ENCODE measurements at places on chromosomes 2 and 18. TPM values are rescaled to one million over a fixed set of nuclear protein-coding genes. Genes with fewer than 3 reads are reported as not detected.
A peak's percentile ranks its signal among the peaks of the same experiment; 100 is the strongest.

ACMSD gene
- total RNA-seq = not detected

SLC30A3 gene
- 1.5 TPM for total RNA-seq

SERPINB12 gene
- total RNA-seq = not detected

EFEMP1 gene
- total RNA-seq = not detected

- no peaks in the 10 kb centered on the region for H3K27me3 ChIP-seq
- no peak for DNase-seq
- no peak overlapping the region for H3K4me3 ChIP-seq
- H3K4me1 ChIP-seq = no peaks in the 10 kb centered on the region
- no peak overlapping the region for H3K27ac ChIP-seq
Observed at GRCh38 chr2:5736050-5736449, 43.9 kb downstream of the SOX11 start.

- no peak overlapping the region for H3K4me3 ChIP-seq
- no peaks in the 10 kb centered on the region for H3K4me1 ChIP-seq
- no peaks in the 10 kb centered on the region for H3K36me3 ChIP-seq
- H3K27me3 ChIP-seq = no peaks in the 10 kb centered on the region
- DNase-seq = no peak
- no peak overlapping the region for H3K27ac ChIP-seq
Observed at GRCh38 chr2:44759823-44760222, 181.7 kb upstream of the SIX3 start.

DNA sequence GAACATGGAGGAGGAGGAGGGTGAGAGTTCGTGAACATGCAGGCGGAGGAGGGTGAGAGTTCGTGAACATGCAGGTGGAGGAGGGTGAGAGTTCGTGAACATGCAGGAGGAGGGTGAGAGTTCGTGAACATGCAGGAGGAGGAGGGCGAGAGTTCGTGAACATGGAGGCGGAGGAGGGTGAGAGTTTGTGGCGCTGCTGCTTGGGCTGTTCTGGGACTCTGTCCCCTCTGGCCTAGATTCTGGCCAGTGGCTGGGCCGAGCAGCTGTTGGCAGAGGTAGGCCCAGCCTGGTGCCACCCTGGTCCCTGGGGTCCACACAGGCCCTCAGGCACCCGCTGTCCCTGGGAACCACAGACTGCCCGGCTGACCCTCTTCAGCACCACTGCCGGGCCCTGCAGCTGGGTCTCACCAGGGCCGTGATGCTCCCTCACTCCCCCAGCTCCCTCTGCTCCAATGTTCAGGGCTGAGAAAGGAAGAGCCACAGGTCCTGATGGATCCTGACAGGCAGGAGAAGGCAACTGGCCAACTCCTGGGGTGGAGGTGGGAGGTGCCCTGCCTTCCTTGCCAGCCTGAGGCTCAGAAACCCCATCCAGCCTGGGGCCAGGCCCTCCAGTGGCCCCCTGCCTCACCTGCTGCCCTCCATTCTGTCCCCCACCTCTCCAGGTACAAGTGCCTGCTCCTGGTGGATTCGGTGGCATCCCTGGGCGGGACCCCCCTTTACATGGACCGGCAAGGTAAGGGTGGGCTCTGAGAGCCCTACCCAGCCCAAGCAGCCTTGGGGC, 3.9 kb downstream of the AGXT start:
- no peaks in the 10 kb centered on the region for H3K4me1 ChIP-seq
- no peak for DNase-seq
- no peak overlapping the region for H3K27ac ChIP-seq
- no peak overlapping the region for H3K4me3 ChIP-seq

DNA sequence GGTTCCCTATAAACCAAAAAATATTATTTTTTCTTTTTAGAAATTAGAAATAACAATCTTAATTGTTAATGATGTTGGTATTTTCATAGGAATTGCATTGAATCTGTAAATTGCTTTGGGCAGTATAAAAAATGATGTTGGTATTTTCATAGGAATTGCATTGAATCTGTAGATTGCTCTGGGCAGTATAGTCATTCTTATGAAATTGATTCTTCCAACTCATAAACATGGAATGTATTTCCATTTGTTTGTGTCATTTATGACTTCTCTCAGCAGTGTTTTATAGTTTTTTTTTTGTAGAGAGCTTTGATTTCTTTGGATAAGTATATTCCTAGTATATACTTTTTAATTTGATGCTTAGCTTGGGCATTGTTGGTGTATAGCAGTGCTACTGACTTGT, 82.0 kb upstream of the NT5C1B start:
- no peak overlapping the region for H3K4me3 ChIP-seq
- no peaks in the 10 kb centered on the region for H3K4me1 ChIP-seq
- no peaks in the 10 kb centered on the region for H3K27me3 ChIP-seq
- no peak overlapping the region for H3K27ac ChIP-seq
- peaks cover 19% of the 10 kb centered on the region for H3K36me3 ChIP-seq
- no peak for DNase-seq

DNA sequence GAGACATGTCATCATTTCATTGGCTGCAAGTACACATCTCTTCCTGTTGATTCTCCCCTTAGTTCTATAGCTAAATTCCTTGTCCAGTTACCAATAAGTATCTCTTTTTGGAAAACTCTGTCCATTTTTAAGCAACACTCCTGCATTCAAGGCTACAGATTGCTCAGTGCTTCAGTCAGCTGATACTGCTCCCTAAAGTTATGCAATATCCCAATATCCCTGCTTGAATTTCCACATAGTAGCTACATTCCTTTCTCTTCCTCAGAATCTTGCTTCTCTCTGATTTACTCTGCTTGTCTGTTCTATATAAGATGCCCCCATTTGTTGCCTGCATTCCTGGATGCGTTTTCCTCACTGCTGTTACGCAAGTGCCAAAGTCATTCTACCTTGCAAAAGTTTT, 109.8 kb downstream of the PARD3B start:
- no peak overlapping the region for H3K4me3 ChIP-seq
- DNase-seq = no peak
- H3K36me3 ChIP-seq = no peaks in the 10 kb centered on the region
- H3K27me3 ChIP-seq = no peaks in the 10 kb centered on the region

- peak overlapping the region; percentile 47 for H3K27ac ChIP-seq
- no peak for DNase-seq
- H3K4me3 ChIP-seq = no peak overlapping the region
- no peaks in the 10 kb centered on the region for H3K27me3 ChIP-seq
Observed at GRCh38 chr2:7023542-7023941, 106.3 kb downstream of the RNF144A start.

- DNase-seq = no peak
- H3K27ac ChIP-seq = no peak overlapping the region
- H3K27me3 ChIP-seq = no peaks in the 10 kb centered on the region
- H3K4me1 ChIP-seq = peaks cover 19% of the 10 kb centered on the region
- H3K36me3 ChIP-seq = peaks cover 1% of the 10 kb centered on the region
Observed at GRCh38 chr2:11319939-11320338, 24.5 kb downstream of the ROCK2 start.

GRCh38 chr18:22591222-22591621, 173.5 kb upstream of the CTAGE1 start:
- H3K36me3 ChIP-seq = no peaks in the 10 kb centered on the region
- no peak overlapping the region for H3K27ac ChIP-seq
- peaks cover 8% of the 10 kb centered on the region for H3K27me3 ChIP-seq
- DNase-seq = no peak
- H3K4me3 ChIP-seq = no peak overlapping the region

GRCh38 chr18:62505669-62506494, 16.9 kb upstream of the ZCCHC2 start:
- peak; percentile 44 for DNase-seq
- peaks cover 24% of the 10 kb centered on the region for H3K4me1 ChIP-seq
- H3K27me3 ChIP-seq = no peaks in the 10 kb centered on the region
- peak overlapping the region; percentile 94 for H3K27ac ChIP-seq
- H3K4me3 ChIP-seq = peak overlapping the region; percentile 78

GRCh38 chr2:122739732-122740593, 984.5 kb downstream of the TSN start:
- no peaks in the 10 kb centered on the region for H3K36me3 ChIP-seq
- H3K4me3 ChIP-seq = no peak overlapping the region
- H3K27me3 ChIP-seq = no peaks in the 10 kb centered on the region
- DNase-seq = no peak
- peaks cover 5% of the 10 kb centered on the region for H3K4me1 ChIP-seq
- no peak overlapping the region for H3K27ac ChIP-seq

DNA sequence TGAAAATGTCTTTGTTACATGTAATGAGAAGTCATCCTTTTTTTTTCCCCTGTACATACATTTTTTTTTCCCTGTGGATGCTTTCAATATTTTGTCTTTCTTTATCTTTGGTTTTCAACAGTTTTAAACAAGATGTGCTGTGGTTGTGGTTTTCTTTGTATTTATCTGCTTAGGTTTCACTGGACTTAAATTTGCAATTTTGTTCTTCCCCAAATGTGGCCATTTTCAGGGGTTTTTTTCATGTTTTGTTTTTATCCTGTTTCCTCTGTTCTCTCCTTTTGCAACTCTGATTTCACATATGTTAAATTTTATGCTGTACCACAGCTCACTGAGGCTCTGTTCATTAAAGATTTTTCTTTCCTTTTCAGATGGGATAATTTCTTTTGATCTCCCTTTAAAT, 41.7 kb downstream of the GALNT1 start:
- H3K36me3 ChIP-seq = peaks cover 4% of the 10 kb centered on the region
- peak overlapping the region; percentile 54 for H3K4me3 ChIP-seq
- peaks cover 24% of the 10 kb centered on the region for H3K4me1 ChIP-seq
- H3K27ac ChIP-seq = peak overlapping the region; percentile 81
- no peaks in the 10 kb centered on the region for H3K27me3 ChIP-seq

DNA sequence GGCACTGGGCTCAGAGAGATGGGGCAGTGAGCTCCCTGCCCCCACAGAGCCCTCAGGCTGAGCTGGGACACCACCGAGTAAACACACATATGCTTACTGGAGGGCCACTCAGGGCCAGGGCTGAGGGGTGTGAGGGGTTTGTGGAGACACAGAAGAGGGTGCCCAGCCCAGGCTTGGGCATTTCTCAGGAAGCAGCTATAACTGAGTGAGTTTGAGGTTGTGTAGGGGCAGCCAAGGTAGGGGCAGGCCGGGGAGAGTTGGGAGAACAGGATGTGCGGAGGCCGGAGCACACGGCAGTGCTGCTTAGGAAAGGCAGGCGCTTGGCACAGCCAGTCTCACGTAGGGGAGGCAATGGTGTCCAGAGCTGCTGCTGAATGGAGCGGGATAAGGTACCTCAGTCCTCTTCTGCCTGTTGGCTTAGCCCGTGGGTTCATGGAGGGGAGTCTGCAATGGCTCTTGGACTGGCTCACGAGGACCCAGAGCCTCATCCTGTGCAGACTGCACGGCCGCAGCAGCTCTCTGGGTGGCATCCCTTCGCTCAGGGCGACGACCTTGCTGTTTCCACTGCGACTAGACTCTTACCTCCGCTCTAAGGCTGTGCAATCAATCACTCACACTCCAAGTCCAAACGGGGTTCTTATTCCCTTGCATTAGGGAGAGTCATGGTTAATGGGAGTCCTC, 466.1 kb upstream of the HS6ST1 start:
- no peaks in the 10 kb centered on the region for H3K27me3 ChIP-seq
- H3K27ac ChIP-seq = no peak overlapping the region
- no peak for DNase-seq
- no peaks in the 10 kb centered on the region for H3K36me3 ChIP-seq
- H3K4me1 ChIP-seq = no peaks in the 10 kb centered on the region

DNA sequence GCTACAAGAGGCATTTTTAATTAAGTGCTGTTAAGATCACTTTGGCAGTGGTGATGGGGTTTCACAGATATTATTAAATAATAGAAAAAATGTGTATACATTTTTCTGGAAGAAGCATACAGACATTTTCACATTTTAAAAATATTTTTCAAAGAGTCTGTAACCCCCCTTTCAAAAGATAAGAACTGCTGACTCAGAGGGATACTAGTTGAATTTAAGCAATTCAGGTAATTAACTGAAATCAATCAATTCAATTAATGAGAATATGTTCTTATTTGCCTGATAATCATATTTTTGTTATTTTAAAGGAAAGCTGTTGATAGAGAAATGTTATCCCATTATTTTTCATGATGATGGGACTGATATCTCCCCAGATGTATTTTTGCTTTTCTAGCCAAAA, 41.1 kb downstream of the CPO start:
- peaks cover 19% of the 10 kb centered on the region for H3K4me1 ChIP-seq
- no peak for DNase-seq
- H3K27ac ChIP-seq = no peak overlapping the region
- H3K36me3 ChIP-seq = no peaks in the 10 kb centered on the region
- H3K4me3 ChIP-seq = no peak overlapping the region
- peaks cover 15% of the 10 kb centered on the region for H3K27me3 ChIP-seq

GRCh38 chr2:154554046-154554445, 144.4 kb upstream of the KCNJ3 start:
- H3K27ac ChIP-seq = no peak overlapping the region
- DNase-seq = no peak
- no peaks in the 10 kb centered on the region for H3K36me3 ChIP-seq
- H3K27me3 ChIP-seq = no peaks in the 10 kb centered on the region
- H3K4me3 ChIP-seq = no peak overlapping the region

- DNase-seq = no peak
- H3K27ac ChIP-seq = no peak overlapping the region
- no peaks in the 10 kb centered on the region for H3K27me3 ChIP-seq
- no peak overlapping the region for H3K4me3 ChIP-seq
- no peaks in the 10 kb centered on the region for H3K36me3 ChIP-seq
Observed at GRCh38 chr18:48639772-48640432, 101.1 kb downstream of the CTIF start.

DNA sequence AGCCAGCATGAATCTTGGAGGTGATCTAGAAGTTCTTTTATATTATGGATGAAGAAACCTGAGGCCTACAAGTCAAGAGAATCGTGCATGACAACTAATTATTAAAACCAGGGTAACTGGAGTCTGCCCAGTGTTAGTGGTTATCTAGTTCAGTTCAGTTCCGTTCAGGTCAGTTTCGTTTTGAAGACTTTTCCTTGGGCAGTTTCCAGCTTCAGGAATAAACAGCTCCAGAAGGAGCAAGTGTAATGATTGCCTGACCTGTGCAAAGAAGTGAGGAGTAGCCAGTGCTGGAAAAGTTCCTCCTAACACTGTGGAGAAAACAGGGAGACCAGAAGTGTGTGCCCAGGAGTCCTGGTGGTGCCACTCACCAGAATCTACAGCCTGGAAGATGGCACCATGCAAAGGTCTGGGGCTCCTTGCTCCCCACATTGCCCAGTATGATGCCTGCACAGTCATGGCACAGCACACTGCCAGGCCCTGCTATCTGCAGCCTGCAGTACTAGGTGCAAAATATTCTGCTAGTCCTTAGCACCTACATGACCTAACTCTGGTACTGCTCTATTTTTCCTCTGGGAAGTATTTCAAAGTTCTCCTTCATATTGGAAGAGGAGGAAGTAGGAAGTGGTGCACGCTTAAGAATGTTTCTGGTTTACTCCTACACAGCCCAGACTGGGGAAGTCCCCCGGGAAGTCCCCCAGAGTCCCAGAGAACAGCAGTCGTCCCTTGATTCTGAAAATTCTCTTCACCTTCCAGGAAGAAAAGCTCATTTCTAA, 65.8 kb downstream of the SUMO1 start:
- H3K4me3 ChIP-seq = peak overlapping the region; percentile 81
- peak; percentile 30 for DNase-seq
- H3K4me1 ChIP-seq = peaks cover 35% of the 10 kb centered on the region
- peak overlapping the region; percentile 87 for H3K27ac ChIP-seq
- no peaks in the 10 kb centered on the region for H3K36me3 ChIP-seq
- peaks cover 14% of the 10 kb centered on the region for H3K27me3 ChIP-seq

- H3K4me1 ChIP-seq = peaks cover 3% of the 10 kb centered on the region
- DNase-seq = no peak
- H3K36me3 ChIP-seq = peaks cover 3% of the 10 kb centered on the region
Observed at GRCh38 chr2:70633508-70633907, 79.9 kb upstream of the TGFA start.

All from activated T-cell treated with anti-CD3 and anti-CD28 coated beads, Interleukin-2, amount 50 U/mL, for 72 hours (primary cell).